Cardiac muscle cell (in vitro differentiated cells and primary cell): ENCODE measurements at places on chromosomes 7 and 10. TPM values are rescaled to one million over a fixed set of nuclear protein-coding genes. Genes with fewer than 3 reads are reported as not detected.

Gene CDK1
- 20.1 and 65.3 TPM in 2 replicates for total RNA-seq

DNA sequence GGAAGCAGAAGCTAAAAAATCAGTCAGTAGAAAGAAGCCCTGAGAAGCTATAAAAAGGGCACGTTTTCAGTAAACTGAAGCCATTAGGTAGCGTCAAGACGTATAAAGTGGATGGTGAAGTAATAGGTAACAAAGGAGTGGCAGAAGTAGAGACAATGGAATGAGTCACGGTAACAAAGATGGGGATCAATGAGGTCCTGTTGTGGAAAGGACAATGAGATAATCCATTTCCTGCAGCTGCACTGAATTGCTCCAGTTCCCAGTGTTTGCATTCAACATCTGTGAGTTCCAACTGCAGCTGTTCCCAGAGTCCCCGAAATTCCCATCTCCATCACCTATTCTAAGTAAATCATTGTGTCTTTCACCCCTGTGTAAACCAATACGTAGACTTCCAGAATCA is 4.8 kb upstream of the HYCC1 start:
- DNase-seq, result peak; percentile 39
- H3K27ac ChIP-seq, result no peak overlapping the region
- H3K36me3 ChIP-seq, result no peaks in the 10 kb centered on the region
- no peaks in the 10 kb centered on the region for H3K27me3 ChIP-seq
- H3K4me1 ChIP-seq, result no peaks in the 10 kb centered on the region
- no peak overlapping the region for H3K4me3 ChIP-seq

Gene SPAM1
- not detected in 2 replicates for total RNA-seq

Gene COL17A1
- total RNA-seq, result not detected in 2 replicates

Gene UBN2
- 5.7 and 11.2 TPM in 2 replicates for total RNA-seq

Gene SPDYE18
- total RNA-seq, result 0.27 and 0.81 TPM in 2 replicates

- H3K36me3 ChIP-seq, result no peaks in the 10 kb centered on the region
- peaks cover 10% of the 10 kb centered on the region for H3K4me1 ChIP-seq
- H3K27me3 ChIP-seq, result no peaks in the 10 kb centered on the region
- no peak overlapping the region for H3K27ac ChIP-seq
Measured at GRCh38 chr10:649798-650440, 39.5 kb downstream of the DIP2C start.

Gene PSD
- total RNA-seq, result 19.8 and 24.7 TPM in 2 replicates

DNA sequence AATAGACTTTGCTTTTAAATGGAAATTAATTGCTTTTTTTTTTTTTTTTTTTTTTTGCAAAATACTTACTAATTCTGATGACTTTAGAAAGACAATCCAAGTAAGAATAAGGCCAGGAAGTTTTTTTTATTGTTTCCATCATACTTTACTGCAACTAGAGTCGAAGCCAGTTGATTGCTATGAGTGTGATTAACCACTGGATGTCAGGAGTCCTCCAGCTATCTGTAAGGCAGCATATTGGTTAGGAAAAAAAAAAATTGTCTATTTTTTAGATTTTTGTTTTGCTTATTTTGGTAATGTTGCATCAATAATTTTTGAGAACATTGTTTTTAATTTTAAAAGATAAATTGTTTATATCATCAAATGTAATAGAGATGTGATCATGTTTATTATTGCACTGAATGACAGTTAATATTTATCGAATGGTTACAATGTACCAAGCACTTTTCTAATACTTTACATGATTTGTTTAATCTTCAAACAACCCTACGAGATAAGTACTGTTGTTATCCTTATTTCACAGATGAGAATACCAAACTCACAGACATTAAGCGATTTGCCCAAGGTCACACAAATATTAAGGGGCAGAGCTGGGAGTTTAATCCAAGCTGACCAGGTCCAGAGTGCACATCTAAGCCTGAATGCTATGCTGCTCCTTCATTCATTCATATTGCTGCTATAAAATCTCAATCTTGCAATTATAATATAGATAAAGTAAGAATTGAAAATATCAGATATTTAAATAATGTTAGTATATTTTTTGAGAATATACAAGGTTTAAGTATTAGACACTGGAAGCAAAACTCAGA is 19.9 kb upstream of the LMOD2 start:
- DNase-seq, result peak; percentile 74
- H3K4me3 ChIP-seq, result no peak overlapping the region
- H3K27ac ChIP-seq, result no peak overlapping the region
- no peaks in the 10 kb centered on the region for H3K36me3 ChIP-seq
- H3K27me3 ChIP-seq, result no peaks in the 10 kb centered on the region

Gene HPS6
- total RNA-seq, result 35.2 and 44.4 TPM in 2 replicates

Gene CLCN1
- 0.11 TPM in 1 of 2 replicates, not detected in the other for total RNA-seq

GRCh38 chr10:74706966-74707365 is 119.4 kb upstream of the KAT6B start:
- peaks cover 4% of the 10 kb centered on the region for H3K36me3 ChIP-seq
- H3K27ac ChIP-seq, result no peak overlapping the region
- no peak overlapping the region for H3K4me3 ChIP-seq

DNA sequence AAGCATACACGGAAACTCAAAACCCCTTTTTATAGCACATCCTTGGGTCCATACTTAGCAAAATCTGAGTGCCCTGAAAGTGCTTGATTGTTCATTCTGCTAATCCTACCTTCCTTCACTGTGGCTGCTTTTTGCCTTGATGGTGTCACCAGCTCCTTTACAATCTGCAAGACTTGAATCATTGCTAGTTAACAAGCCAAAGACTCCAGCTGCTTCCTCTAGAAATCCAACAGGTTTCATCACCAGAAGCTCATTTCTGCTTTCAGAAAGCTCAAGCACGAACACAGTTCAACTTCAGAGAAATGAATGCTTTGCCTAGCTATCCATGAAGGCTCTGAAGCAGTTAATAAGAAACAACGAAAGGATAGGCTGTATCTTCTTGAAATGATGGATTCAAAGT is 38.0 kb downstream of the USP6NL start:
- peak overlapping the region; percentile 0 for H3K27ac ChIP-seq
- DNase-seq, result peak; percentile 64
- H3K4me1 ChIP-seq, result peaks cover 3% of the 10 kb centered on the region
- no peak overlapping the region for H3K4me3 ChIP-seq
- H3K36me3 ChIP-seq, result no peaks in the 10 kb centered on the region

Gene GPR158
- total RNA-seq, result 0.18 and 0.28 TPM in 2 replicates

Gene PPP1R17
- 0.11 TPM in 1 of 2 replicates, not detected in the other for total RNA-seq

Gene TCAF1
- 82.3 and 82.7 TPM in 2 replicates for total RNA-seq

DNA sequence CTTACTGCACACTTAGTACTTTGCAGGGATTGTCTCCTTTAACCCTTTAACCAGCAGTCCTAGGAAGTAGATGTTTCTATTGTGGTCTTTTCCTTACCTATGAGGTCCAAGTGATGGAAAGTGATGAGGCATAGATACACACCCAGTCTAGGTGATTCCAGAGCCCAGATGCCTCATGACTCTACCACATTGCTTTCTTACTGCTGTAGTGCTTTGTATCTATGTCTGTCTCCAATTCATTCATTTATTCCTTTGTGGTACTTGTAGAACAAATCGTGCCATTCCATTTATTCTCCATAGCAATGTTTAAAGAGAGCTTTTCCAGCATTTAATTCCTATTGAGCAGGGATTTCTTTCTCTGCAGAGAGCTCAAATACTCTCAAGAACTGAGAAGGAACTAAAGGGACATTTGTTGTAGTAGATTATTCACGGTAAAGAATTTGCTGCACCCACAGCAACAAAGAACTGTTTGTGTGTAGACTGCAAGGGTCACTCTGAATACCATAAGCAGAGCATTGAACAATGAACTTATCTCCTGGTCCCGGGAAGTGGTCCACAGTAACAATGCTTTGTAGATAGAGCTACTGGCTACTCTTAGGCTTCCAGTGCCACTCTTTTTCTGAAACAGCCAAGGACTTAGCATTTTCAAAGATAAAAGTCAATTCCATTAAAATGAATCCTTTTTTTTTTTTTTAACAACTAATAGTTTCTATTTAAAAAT is 337.0 kb downstream of the PTEN start:
- H3K27me3 ChIP-seq, result no peaks in the 10 kb centered on the region
- no peak overlapping the region for H3K4me3 ChIP-seq

DNA sequence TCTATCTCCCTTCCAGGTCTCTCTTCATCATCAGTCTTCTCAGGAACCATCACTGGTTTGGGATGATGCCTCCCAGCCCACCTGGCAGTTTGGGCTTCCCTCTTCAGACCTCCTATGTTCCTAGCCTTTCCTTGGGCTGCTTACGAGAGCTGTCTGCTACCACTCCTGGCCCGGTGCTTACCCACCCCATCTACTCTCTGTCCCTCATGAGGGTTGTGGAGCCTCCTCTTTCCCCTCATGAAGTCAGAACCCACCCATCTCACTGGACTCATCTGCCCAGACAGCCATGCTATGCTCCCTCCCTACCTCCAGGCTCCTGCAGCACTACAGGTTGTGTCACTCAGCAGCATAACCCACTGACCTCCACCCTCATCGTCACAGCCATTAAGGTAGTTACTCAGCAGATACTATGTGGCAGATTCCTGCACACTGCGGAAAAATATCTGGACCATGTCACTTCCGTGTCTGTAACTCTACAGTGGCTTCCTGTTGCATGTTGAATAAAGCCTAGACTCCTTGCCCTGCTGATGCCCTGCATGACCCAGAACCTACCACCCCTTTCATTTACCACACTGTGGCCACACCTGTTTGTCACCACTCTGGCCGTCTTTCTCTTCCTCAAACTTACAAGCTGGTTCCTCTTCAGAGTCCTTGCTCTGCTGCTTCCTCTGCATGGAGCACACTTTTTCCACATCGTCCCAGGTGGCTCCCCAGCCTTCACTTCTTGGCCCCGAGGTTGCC is 2.0 kb downstream of the DBNL start:
- H3K27me3 ChIP-seq, result no peaks in the 10 kb centered on the region
- peaks cover 10% of the 10 kb centered on the region for H3K36me3 ChIP-seq
- H3K4me1 ChIP-seq, result peaks cover 12% of the 10 kb centered on the region
- DNase-seq, result no peak

Gene UCN3
- total RNA-seq, result not detected in 2 replicates

GRCh38 chr7:85529201-85529600 is 342.3 kb upstream of the SEMA3D start:
- H3K4me3 ChIP-seq, result no peak overlapping the region
- H3K27ac ChIP-seq, result no peak overlapping the region
- no peaks in the 10 kb centered on the region for H3K36me3 ChIP-seq
- H3K27me3 ChIP-seq, result no peaks in the 10 kb centered on the region

GRCh38 chr10:110684800-110685446 is 40.8 kb downstream of the RBM20 start:
- H3K36me3 ChIP-seq, result no peaks in the 10 kb centered on the region
- H3K4me3 ChIP-seq, result no peak overlapping the region
- peaks cover 59% of the 10 kb centered on the region for H3K4me1 ChIP-seq
- DNase-seq, result peak; percentile 41

DNA sequence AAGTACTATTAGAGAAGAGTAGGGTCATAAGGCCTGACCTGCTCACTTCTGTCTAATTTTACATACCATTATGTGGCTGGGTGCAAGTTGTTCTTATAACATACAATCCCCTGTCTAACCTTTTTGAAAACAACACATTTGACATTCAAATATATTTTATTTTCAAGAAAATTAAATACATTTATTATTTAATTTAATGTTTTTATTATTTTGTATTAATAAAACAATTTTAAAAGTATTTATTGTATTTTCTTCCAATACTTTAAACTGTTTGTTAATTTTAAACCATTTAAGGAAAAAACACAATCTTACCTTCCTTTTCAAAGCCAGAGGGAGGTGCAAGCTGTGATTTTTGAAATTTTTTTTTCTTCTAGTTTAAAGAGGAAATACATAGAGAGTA is 232.8 kb downstream of the KCND2 start:
- DNase-seq, result no peak
- H3K4me1 ChIP-seq, result no peaks in the 10 kb centered on the region
- H3K36me3 ChIP-seq, result no peaks in the 10 kb centered on the region
- H3K4me3 ChIP-seq, result no peak overlapping the region

GRCh38 chr7:69776611-69777010 is 178.3 kb downstream of the AUTS2 start:
- H3K27me3 ChIP-seq, result no peaks in the 10 kb centered on the region
- no peak overlapping the region for H3K27ac ChIP-seq
- H3K4me3 ChIP-seq, result no peak overlapping the region
- DNase-seq, result no peak
- H3K4me1 ChIP-seq, result peaks cover 19% of the 10 kb centered on the region

GRCh38 chr10:102802920-102803534 is 34.2 kb downstream of the CYP17A1 start:
- no peak overlapping the region for H3K4me3 ChIP-seq
- H3K27ac ChIP-seq, result peak overlapping the region; percentile 39
- no peaks in the 10 kb centered on the region for H3K27me3 ChIP-seq
- H3K4me1 ChIP-seq, result peaks cover 14% of the 10 kb centered on the region
- DNase-seq, result peak; percentile 89

DNA sequence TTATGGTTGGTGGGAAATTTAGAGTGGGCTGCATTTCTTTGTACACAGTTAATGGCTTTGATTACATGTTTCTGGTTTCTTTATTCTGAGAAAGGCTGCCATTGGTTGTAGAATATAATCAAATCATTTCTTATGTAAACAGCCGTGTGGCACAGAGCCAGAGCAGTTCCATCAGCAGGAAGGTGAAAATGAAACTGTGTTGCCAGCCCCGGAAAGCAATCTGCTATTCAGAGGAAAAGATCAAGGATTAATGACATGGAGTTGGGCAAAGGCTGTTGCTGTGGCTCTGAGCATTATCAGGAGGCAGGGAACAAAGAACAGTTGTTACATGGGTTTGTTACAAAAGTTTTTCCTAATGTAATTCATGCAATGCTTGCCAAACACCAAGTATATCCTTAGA is 74.2 kb upstream of the ZNF716 start:
- no peaks in the 10 kb centered on the region for H3K27me3 ChIP-seq
- no peaks in the 10 kb centered on the region for H3K4me1 ChIP-seq
- DNase-seq, result no peak
- H3K4me3 ChIP-seq, result no peak overlapping the region

Gene ARMC3
- total RNA-seq, result 0.07 TPM in 1 of 2 replicates, not detected in the other

- H3K4me1 ChIP-seq, result peaks cover 22% of the 10 kb centered on the region
- no peak overlapping the region for H3K27ac ChIP-seq
- peak overlapping the region; percentile 49 for H3K4me3 ChIP-seq
- peaks cover 39% of the 10 kb centered on the region for H3K27me3 ChIP-seq
- H3K36me3 ChIP-seq, result no peaks in the 10 kb centered on the region
Measured at GRCh38 chr10:101776161-101776817, 375 bp upstream of the FGF8 start.

Gene CYP3A5
- total RNA-seq, result 0.24 and 4.8 TPM in 2 replicates

DNA sequence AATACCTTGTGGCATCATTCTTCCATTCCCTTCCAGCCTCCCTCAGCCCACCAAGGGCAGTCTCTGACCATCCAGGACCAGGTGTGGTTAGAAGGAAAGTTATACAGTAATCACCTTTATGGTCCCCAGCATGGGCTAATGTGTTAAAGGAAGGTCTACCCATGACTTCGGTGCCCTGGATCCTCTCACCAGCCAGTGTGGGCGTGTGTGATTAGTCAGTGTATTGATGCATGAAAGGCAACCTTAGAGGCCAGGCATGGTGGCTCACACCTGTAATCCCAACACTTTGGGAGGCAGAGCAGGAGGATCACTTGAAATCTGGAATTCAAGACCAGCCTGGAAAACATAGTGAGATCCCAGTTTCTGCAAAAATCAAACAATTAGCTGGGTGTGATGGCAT is 88.9 kb downstream of the APBB1IP start:
- H3K27ac ChIP-seq, result no peak overlapping the region
- no peaks in the 10 kb centered on the region for H3K36me3 ChIP-seq
- H3K4me1 ChIP-seq, result no peaks in the 10 kb centered on the region
